ENCODE measurements at places on chromosomes 1 and 21.

- DNase-seq, result no peak
These were observed 5.2 kb upstream of the VTCN1 start for GRCh38 chr1:117215733-117216462.

GRCh38 chr1:5543235-5543634, 449.0 kb downstream of the NPHP4 start:
- DNase-seq, result no peak

DNA sequence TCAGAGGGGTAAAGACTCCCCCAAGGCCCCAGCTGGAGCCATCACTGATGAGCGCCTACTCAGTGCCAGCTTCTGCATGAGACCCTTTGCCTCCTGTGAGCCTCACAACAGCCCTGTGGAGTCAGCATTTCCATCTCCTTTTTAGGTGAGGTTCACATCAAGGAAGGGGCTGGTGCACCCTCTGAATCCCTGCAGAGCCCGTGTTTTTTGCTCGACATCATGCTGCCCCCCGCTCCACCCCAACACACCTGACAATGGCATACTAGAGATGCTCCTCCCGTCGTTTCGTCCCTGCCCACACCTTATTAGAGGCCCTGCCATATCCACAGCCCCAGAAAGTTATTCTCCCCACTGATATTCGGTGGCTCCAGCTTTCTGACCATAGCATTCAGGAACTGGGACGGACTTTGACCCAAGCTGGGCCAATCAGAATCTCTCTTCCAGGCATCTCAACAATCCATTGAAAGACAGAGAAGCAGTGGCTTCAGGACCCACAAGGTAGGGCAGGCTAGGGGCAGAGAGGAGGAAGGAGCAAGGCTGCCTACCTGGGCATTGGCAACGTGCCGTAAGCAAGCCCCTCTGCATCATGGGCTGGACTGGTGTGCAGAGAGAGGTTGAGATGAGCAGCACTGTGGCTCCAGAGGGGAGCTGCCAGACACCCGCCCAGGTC, 32.7 kb downstream of the EPHA10 start:
- no peak for DNase-seq

DNA sequence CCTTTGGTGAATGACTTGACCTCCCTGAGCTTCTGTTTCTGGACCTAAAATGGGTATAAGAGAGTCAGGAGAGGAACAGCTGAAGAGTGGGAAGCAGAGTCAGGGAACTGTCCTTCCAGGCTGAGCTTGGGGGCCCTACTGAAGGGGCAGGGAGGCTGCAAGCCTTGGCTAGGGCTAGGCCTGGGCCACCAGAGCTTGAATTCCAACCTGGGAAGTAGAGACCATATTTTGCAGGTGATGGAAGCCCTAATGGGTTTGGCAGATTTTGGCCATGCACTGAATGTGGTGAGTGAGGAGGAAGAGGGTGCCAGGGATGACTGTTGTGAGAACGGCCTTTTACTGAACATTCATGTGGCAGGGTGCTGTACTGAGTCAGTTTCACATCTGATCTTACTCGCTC, 69.4 kb upstream of the KLHDC7A start:
- DNase-seq, result no peak

DNA sequence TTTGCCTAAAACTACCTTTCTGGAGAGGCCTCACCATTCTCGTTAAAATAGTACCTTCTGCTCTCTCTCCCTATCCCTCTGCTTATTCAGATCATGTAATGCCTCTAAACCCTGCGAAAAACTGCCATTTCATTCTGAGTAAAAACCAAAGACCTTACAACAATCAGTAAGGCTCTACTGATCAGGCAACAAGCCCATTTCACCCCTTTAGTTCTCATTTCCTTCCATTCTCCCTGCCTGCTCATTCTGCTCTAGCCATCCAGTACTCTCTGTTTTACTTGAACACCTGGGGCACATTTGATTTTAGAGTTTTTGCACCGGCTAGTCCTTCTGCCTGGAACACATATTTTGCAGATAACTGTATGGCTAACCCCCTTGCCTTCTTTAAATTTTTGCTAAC, 187.8 kb downstream of the COQ8A start:
- DNase-seq, result no peak

- no peak for DNase-seq
These were observed 141.4 kb downstream of the PEX14 start for GRCh38 chr1:10615932-10616671.

GRCh38 chr21:29669416-29669815, 270.4 kb downstream of the GRIK1 start:
- no peak for DNase-seq

DNA sequence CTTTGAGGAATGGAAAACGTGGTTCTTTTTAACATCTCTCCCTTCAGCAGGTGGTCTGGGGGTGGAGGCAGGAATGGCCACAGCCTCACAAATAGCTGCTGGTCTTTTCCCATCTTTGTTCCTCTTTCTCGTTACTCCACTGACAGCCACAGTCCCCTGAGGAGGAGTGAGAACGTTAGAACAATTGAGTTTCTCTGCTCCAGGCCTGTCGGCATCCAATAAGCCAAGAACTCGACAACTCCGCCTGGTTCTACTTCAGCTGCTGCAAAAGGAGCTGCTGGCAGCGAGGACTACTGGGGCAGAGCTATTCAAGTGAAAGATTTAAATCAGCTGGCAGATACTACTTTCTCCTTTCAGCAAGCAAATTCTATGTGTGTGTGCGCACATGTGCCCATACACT, 169.5 kb upstream of the GALNT2 start:
- no peak for DNase-seq

GRCh38 chr1:89812992-89813391, 7.8 kb upstream of the LRRC8D start:
- no peak for DNase-seq

- no peak for DNase-seq
These were observed 11.5 kb downstream of the TRIM46 start for GRCh38 chr1:155184835-155185782.

- DNase-seq, result no peak
These were observed 80.3 kb downstream of the NFIA start for GRCh38 chr1:61162520-61163258.

DNA sequence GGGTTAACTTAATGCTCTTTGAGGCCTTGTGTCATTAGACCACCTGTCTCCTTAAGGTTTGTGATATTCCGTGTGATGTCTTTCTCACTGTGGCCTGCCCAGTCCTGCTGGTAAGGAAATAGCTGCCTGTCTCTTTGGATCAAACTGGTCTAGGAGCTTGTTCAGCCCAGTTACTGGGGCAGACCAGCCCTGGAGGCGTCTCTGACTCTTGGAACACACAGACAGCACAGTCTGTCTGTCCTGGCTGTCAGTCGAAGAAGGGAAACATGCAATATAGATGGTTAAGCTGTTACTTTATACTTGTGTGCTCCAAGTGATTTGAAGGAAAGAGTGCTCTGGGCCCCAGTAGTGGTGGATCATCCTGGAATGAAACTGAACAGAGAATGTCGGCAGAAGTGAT, 20.4 kb downstream of the PBX1 start:
- DNase-seq, result no peak

DNA sequence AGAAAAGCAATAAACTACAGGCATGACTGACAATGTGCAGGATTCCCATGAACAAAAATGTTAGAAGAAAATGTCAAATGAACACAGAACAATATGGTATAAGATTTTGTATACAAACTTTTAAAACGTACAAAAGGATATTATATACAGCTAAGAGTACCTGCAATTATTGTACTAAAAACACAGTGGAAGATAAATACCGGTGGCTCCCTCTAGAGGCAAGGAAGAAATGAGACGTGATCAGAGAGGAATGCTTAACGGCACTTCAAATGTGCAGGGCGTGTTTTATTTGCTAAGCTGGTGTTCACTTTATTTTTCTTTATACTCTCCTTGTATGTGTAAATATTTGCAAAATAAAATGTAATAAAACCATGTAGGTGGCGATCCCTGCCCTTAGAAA, 191.8 kb upstream of the SAMSN1 start:
- DNase-seq, result peak; percentile 10

GRCh38 chr21:38490411-38491020, 7.8 kb downstream of the ERG start:
- DNase-seq, result no peak
